ENCODE measurements at places on chromosomes 7 and 10. TPM values are rescaled to one million over a fixed set of nuclear protein-coding genes. Genes with fewer than 3 reads are reported as not detected.

GRCh38 chr10:44956717-44957706 is 2.6 kb upstream of the RASSF4 start:
- DNase-seq, result no peak

GRCh38 chr7:149180722-149181449 is 14.5 kb upstream of the ZNF282 start:
- DNase-seq, result no peak

DNA sequence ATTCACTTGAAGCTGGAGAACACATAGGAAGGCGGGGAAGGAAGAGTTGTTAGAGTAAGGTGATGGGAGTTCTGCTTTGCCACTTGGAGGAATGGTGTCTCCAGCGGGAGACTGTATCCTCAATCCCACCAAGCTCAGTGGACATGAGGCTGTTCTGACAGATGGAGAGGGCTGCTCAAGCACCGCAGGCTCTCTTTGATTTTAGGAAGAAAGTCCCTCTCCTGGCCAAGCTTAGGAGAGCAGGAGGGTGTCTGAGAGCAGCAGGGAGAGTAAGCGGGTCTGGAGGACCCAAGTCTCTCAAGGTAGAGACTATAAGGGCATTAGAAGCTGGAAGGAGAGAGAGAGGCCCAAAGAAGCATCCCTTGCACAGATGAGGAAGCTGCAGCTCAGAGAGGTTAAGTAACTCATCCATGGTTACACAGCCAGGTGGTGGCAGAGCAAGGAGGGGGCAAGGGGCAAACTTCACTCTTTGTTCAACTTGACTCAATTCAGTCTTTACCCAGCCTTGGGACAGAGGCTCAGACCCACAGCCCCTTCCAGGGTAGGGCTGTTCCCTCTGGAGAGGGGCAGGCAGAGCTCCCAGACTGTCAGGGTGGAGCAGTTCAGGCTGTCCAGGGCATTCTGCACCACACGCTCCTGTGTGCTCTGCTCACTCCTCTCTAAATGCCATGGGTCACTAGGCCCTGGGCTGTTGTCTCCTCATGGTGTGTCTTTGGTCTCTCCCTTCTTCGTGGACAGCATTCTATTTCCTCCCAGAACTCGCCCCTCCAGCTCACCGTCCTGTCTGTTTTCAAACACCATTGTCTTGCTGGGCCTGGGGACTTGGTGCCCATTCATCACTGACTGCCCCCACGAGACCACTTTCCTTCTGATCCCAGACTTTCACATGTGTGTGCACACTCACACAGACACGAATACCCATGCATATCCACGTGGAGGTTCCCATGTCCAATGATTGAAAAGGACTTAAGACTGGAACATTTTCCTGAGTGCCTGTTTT is 8.9 kb downstream of the CHAT start:
- DNase-seq, result no peak

DNA sequence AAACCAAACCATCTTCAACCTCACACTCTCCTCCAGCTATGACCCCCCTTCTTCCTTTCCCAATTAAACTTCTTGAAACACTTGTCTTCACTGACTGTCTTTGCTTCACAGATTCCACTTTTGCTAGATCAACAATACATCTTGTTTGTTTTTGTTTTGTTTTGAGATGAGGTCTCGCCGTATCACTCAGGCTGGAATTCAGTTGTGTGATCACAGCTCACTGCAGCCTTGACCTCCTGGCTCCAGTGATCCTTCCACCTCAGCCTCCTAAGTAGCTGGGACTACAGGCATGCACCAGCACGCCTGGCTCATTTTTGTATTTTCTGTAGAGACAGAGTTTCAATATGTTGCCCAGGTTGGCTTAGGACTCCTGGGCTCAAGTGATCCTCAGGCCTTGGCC is 59.7 kb downstream of the HIP1 start:
- no peak for DNase-seq

GRCh38 chr10:21076381-21076780 is 179.3 kb upstream of the NEBL start:
- DNase-seq, result no peak

GRCh38 chr10:82653244-82654155 is 778.5 kb downstream of the NRG3 start:
- DNase-seq, result no peak

GRCh38 chr7:585229-585711 is 65.6 kb upstream of the PDGFA start:
- no peak for DNase-seq

GRCh38 chr7:74401137-74401859 is 52.4 kb upstream of the GTF2IRD1 start:
- peak; percentile 55 for DNase-seq

GRCh38 chr7:114688443-114689055 is 233.3 kb upstream of the MDFIC start:
- DNase-seq, result no peak

GRCh38 chr7:113710310-113711096 is 208.3 kb downstream of the PPP1R3A start:
- DNase-seq, result peak; percentile 73

DNA sequence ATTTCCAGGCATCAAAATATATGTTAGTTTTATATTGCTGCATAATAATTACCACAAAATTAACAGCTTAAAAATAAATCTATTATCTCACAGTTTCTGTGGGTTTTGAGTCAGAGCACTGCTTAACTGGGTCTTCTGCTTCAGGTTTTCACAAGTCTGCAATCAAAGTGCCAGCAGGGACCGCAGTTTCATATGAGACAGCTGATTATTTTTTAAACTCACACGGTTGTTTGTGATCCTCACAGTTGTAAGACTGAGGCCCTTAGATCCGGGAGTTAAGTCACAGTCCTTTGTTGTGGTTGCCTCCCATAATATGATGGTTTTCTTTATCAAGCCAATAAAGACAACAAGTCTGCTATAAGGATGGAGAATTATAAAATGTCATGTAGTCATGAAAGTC is 146.0 kb upstream of the ZWINT start:
- DNase-seq, result no peak

DNA sequence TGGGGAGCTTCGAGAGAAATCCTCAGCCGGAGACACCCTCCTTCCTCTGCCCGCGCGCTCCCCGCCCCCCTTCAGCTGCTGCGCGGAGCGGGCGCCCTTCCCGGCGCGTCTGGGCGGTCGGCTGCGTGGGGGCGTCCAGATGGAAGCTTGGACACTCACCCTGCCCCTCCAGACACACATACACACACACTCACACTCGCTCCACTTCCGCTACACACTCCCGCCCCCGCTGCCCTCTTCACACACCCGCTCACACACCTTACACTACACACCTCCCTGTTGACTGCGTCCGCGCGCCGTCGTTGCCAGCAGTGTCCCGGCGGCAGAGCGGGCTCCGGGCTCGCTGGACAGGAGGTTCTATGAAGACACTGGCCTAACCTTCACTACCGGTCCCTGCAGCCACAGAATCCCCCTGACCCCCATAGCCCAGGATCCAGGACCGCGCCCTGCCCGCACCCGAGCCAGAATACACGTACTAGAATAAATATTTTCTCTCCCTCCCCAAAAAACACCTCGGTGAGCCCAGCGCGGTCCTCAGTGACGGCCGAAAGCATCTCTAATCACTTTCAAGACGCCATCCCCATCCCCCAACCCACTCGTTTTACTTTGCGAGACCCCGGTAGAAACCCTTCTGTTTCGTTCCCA is 1.1 kb upstream of the EGR2 start:
- peak; percentile 51 for DNase-seq

- DNase-seq, result no peak
These were observed 82.9 kb downstream of the CDK14 start for GRCh38 chr7:90678986-90679385.

DNA sequence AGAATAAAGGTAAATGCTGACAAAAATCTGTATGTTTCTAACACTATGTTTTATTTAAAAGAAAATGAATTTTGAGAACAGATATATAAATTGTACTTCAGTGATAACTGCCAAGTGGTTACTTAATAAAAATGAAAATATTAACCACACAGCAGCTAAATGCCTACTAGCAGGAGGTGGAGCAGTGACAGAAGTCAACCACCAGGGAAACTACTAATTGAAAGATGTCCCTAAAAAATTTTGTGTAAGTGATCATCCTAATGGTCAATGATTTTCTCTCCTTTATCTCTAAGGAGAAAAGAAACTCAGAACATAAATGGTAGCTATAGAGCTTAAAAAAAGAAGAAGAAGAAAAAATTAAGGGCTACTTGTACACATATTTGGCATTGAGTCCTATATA is 22.9 kb downstream of the WNT16 start:
- no peak for DNase-seq

GRCh38 chr10:51821045-51821444 is 121.7 kb upstream of the CSTF2T start:
- DNase-seq, result no peak

DNA sequence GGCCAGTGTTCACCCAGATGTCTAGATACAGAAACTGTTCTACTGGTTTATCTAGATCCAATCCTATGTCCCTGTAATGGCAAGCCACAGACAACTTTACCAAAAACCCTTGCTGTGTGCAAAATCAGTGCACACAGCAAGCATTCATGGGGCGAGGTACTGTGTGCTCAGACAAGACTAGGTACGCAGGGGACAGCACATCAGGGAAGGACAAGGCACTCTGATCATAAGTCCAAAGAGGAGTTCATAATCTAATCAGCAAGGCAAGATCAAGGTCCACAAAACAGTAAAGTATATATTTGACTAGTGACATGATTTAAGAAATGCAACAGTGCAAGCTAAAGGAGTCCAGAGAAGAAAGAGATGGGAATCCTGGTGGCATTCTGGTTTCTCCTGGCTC is 25.9 kb downstream of the KCNMA1 start:
- no peak for DNase-seq

DNA sequence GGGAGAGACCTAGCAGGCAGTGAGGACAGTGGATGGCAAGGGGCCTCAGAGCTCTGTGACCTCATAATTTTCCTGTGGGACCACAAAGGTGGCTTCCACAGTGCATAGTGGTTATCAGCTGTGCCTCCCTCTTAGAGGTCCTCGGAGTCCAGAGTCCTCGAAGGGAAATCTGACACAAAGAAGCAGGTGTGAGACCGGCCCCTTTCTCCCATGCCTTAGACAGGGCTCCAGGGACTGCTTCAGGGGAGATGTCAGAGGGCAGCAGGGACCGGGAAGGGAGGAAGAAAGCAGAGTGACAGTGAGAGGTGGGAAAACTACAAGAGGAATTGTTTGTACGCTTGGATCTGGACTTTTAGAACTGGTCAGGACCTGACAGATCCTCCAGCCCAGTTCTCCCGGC is 66.3 kb downstream of the BAMBI start:
- DNase-seq, result no peak

DNA sequence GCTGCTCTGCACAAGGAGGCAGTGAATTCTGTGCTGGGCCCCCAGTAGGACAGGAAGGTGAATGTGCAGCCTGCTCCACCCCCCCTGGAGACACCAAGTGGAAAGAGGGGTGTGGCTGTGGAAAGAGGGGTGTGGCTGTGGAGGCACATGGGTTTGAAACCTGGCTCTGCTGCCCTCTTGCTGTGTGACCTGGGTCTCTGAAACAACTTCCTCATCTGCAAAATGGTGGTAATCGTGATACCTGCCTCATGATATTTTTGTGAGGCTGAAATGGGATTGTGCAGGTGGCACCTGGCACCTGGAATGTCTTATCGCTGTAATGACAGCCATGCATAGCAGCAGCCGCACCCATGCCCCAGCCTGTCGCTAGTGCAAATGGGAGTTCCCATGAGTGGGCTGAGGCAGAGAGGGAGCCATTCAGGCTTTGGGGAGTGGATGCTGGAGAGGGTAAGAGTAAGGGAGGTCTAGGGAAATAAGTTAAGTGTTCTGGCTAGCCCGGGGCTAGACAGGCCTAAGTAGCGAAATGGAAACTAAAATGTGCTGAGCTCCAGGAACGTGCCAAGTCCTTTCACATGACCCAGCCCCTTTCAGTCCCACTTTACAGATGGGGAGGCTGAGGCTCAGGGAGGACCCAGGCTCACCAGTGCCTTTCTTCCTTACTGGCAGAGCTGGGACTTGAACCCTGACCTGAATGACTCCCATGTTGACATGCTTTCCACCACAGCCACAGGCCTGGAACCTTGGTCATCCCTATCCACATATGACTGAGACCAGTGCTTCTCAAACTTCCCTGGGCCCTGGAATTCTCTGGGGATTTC is 35.0 kb downstream of the C10orf105 start:
- no peak for DNase-seq

- no peak for DNase-seq
These were observed 625.1 kb downstream of the DNAJB6 start for GRCh38 chr7:157961731-157962457.

DNA sequence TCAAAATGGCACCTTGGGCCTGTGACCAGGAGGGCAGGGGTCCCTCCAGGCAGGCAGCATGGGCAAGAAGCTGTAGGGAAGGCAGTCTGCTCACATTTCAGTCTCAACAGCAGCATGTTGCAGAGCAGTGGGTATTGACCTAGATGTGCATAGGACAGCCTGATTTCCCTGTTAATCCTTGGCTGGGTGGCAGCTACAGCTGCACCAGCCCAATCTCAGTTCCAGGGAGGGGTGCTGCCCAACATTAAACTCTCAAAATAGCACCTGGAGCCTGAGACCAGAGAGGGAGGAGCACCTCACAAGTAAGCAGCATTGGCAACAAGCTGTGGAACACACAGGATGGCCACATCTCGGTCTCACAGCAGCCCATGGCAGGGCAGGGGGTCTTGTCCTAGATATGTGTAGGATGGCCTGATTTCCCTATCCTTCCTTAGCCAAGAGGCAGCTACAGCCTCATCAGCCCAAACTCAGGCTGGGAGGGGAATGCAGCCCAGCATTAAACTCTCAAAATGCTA is 10.3 kb downstream of the TMEM140 start:
- DNase-seq, result no peak

DNA sequence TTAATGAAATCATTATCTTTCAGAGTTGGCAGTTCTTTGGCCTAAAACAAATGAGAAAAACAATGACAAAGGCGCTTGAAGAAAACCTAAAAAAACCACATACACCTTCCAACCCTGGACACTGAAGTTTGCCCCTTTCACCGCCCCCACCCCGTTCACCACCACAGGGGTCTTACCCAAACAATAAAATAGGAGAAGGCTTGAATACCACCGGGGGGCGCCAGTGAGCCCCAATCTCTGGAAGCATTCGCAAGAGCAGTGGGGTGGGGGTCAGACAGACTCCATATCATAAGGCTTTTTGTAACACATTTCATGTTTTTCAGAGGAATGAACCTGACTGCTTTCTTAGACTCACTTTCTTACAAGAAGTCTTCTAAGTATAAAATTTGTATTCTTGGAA is 163.6 kb downstream of the PIP4K2A start:
- peak; percentile 29 for DNase-seq

The HACD1 gene
- 61.7 TPM for total RNA-seq

The PCLO gene
- total RNA-seq, result 1.2 TPM

The PNLIPRP2 gene
- total RNA-seq, result not detected

The ARHGAP22 gene
- total RNA-seq, result 31.0 TPM

The CALCR gene
- total RNA-seq, result not detected

The GIMAP7 gene
- total RNA-seq, result not detected

The NODAL gene
- not detected for total RNA-seq

The LRRC18 gene
- not detected for total RNA-seq

The BAMBI gene
- 39.1 TPM for total RNA-seq

The AKR1C2 gene
- 24.8 TPM for total RNA-seq

The GPR15LG gene
- total RNA-seq, result not detected

The LLCFC1 gene
- not detected for total RNA-seq

The IRF5 gene
- not detected for total RNA-seq

The TMEM213 gene
- total RNA-seq, result not detected

The UCMA gene
- total RNA-seq, result not detected

The GGCT gene
- total RNA-seq, result 98.3 TPM

The ACTL6B gene
- total RNA-seq, result not detected

Data from RPMI7951 (cell line).